ENCODE measurements at places on chromosomes 2 and 18.

DNA sequence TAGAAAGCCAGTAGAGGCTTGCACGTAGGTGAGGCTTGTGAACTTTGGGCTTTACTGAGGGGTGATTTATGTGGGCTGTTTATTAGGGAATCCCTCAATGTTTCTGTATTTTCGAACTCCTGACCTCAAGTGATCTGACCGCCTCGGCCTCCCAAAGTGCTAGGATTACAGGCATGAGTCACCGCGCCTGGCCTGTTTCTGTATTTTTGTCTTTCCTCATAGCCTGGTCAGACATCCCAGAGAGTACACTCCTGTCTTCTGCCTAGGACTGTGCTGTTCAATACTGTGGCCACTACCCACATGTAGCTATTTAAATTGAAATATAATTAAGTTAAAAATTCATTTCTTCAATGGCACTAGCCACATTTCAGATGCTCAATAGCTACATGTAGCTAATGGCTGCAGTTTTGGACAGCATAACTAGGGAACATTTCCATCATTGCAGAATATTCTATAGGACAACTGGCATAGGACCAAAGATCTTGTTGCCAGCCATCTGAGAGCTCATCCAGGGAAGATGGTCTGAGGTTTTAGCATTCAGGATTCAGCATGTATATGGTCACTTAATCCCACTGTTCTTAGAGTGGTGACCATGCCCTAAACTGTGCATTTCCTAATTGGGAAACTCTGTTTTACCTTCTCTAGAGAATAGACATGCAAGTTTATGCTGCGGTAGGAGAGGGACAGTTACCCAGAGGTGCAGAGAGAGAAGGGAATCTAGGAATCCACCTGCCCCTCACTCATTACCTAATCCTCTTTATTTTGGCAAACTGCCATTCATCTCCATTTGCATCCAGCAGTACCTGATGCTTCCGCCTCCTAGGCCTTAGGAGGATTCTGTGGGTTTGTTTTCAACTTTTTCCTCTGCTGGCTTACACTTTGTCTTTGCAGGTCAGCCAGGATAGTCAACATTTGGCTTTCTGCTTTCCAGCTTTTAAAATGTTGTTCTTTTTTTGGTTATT lies 64.4 kb downstream of the LCLAT1 start:
- no peak for DNase-seq

DNA sequence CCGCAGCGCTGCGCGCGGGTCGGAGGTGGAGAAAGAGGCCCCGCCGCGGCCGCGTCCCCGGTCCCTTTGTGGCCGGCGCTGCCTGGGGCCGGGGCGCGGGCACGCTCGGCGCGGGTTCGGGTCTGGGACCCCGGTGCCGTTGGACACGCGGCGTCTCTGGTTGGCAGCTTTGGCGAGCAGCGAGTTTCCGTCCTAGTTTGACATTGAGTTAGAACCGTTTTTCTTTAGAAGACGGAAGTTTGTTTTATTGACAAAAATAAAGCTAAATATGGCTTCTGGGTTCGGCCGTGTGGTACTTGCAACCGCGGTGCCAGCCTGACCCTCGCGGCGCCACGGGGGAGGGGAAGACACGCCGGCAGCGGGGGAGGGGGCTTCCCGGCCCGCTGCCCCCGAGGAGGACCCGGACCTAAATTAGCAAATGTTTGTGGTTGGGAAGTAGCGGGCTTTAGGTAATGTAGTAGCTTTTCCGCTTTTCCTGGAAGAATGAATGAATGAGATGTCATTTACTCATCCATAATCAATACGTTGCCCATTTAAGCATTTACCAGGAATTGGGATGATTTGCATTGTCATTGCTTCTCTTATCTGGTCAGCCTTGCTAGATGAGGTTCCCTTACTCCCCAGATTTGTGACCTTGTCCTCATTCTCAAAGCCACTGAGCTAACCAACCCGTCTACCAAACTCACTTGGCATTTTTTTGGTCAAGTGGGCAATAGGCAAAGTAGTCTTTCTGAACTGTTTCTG lies 530 bp downstream of the GALNT1 start:
- DNase-seq, result no peak

GRCh38 chr2:155972916-155973315 lies 359.6 kb downstream of the NR4A2 start:
- DNase-seq, result no peak

DNA sequence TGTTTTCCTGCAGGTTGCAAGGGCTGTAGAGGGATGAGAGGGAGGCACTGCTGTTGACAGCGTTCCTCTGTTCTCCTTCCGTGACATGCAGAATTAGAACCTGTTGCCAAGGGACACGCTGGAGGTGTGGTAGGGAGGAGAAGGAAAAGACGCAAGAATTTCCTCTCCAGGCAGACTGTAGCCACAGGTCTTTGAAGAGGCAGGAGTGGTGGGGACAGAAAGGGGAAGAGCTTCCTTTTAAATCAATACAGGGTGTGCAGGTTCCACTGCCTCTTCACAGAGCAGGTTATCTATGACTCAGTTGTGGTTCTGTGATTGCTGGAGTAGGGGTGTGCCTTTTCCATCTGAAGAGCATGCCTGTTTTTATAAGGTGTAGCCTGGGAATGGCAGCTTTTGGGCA lies 133.0 kb downstream of the WDSUB1 start:
- no peak for DNase-seq

GRCh38 chr18:35616664-35617423 lies 35.3 kb downstream of the GALNT1 start:
- peak; percentile 59 for DNase-seq

DNA sequence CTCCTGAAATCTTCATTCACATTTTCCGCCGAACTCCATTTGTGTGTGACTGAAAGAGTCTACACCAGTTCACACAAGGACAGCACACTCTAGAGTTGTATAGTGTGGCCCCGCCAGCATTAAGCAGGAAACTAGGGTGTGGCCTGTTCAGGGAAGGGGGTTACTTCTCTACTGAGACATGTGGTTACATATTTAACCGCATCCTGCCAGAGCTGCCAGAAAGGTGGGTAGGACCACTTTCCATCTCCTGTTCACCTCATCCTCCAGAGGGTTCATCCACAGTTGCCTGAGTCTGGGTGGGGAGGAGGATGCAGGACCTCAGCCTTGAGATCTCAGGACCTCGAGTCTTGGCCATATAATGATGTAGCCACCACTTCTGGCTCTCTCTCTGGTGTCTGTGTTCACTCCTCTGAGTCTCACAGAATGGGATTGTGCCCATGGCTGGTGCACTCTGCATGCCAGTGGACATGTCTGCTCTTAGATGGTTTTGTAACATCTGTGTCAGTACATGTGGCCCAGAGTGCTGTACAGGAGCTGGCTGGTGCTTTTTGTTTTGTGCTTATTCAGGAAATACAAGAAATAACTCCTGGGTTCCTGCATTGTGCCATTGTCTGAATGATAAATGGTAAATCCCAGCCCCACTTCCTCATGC lies 7.7 kb upstream of the SP140L start:
- DNase-seq, result no peak

- no peak for DNase-seq
These were observed 58.5 kb downstream of the FAM228A start for GRCh38 chr2:24233321-24233720.

GRCh38 chr2:193935114-193935513 lies 1721.9 kb upstream of the SLC39A10 start:
- DNase-seq, result no peak

GRCh38 chr2:179900655-179901054 lies 39.2 kb upstream of the ZNF385B start:
- DNase-seq, result peak; percentile 12

DNA sequence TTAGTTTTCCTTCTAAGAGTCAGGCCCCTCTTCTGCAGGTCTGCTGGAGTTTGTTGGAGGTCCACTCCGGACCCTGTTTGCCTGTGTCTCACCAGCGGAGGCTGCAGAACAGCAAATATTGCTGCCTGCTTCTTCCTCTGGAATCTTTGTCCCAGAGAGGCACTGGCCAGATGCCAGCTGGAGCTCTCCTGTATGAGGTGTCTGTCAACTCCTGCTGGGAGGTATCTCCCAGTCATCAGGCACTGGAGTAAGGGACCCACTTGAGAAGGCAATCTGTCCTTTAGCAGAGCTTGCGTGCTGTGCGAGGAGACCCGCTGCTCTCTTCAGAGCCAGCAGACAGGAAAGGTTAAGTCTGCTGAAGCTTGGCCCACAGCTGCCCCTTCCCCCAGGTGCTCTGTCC lies 4.8 kb downstream of the REG1B start:
- no peak for DNase-seq

DNA sequence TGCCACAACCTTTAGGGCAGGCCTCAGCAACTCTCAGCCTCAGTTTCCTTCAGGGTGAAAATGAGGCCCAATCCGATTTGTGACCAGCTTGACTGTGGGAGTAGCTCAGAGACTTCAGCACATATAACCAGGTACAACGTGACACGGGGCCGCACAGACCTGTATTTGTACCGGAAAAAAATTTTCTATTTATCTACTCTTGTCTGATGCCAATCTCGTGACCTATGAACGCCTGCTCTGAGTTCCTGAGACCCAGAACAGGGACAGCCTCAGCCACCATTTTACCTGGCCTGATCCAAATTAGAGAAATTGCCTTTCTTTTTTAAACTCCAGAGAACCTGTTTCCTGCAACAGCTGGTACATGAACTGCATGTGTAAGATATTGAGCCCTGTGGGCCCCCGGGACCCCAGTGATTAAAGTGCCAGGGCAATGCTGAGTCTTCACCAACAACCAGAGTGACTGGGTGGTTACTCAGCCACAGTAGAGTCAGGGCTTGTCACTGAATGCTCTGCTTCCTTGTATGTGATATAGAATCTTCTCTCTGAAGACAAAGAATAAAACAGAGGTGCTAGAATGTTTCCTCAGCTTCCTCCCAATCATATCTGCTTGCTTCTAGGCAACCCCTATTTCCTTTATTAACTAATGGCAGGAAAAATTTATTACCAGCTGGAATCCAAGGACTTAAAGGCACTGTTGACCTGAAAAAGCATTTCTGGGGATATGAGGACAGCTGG lies 47.8 kb upstream of the FZD7 start:
- DNase-seq, result no peak

- DNase-seq, result no peak
These were observed 77.9 kb downstream of the TSN start for GRCh38 chr2:121833358-121833723.

- no peak for DNase-seq
These were observed 29.0 kb upstream of the CATIP start for GRCh38 chr2:218327451-218328210.

- DNase-seq, result no peak
These were observed 611 bp upstream of the ITSN2 start for GRCh38 chr2:24360963-24361330.

GRCh38 chr2:207315131-207315530 lies 149.4 kb upstream of the KLF7 start:
- no peak for DNase-seq

GRCh38 chr2:32502941-32503340 lies 124.9 kb upstream of the TTC27 start:
- no peak for DNase-seq

DNA sequence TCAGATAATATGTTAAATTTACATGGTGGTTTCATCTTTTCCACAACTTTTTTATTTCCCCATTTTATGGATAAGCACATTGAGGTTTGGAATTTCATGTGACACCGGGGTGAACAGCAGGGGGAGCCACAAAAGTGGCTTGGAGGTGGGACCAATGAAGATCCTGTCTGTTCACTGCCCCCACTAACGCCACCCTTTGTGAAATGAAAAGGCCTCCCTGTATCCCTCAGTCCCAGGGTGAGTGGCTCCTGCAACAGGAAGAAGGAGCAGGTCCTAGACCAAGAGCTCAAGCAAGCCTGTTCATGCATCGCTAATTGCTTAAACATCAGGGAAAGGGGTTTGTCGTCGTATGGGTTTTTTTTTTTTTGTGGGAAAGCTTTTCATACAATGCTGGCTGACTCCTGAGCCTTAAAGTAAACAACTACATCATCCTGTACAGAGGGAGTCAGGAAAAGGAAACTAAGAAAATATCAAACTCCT lies 267.8 kb upstream of the EPAS1 start:
- DNase-seq, result no peak

- no peak for DNase-seq
These were observed 146.9 kb upstream of the TPO start for GRCh38 chr2:1266351-1266750.

GRCh38 chr2:31322371-31322770 lies 88.4 kb downstream of the EHD3 start:
- no peak for DNase-seq

DNA sequence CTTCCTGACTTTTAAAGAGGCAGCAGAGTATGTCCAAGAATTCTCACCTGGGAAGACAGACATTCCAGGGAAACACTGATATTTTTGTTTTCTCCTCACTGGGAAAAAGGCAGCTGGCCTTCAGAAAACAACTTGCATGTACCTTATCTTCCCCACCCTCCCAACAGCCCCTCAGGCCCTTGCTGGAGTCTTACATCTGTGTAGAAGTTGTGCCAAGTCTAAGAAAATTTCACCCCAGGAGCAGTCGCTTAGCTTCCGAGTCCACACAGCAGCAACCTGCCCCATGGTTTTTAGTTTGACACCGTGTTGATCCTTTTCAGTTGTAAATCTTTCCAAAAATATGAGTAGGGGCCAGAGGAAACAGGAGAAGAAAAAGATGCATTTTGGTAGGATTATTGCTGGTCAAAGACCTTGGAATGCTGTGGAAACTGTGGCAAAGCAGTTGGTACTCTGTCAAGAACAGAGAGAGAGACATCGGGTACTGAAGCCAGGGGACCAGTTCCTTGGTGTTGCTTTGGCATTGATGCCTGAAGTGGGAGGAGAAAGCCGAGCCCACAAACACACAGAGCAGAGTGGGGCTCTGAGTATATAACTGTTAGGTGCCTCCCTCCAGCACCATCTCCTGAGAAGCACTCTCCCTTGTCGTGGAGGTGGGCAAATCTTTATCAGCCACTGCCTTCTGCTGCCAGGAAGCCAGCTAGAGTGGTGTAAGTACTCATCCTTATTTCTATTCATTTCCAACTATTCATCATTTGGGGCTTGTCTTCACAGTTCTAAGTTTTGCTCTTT lies at the start of gene SLC14A1:
SLC14A1 (plus strand) TSS at position 615 of the 789 bp plus-strand sequence. CDS start 6,140 bp downstream, outside the sequence.
- no peak for DNase-seq

GRCh38 chr2:54597153-54597848 lies 126.2 kb upstream of the EML6 start:
- no peak for DNase-seq

DNA sequence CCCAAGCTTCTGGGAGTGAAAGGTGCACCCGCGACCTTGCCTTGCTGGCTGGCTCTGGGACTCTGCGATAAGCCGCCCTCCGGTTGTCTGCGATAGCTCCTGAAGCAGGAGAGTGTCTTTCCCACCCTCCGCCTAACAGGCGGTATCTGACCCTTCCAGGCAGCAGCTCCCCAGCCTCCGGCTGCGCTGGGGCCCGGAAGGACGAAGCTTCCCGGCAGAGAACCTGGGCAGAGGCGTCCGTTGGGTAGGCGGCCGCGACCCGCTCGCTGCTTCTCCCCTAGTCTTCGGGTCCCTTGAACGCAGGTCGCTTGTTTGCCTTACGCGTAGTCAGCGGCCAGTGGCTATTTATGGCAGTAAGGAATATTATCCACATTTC lies 446 bp upstream of the RHBDD1 start:
- DNase-seq, result no peak

DNA sequence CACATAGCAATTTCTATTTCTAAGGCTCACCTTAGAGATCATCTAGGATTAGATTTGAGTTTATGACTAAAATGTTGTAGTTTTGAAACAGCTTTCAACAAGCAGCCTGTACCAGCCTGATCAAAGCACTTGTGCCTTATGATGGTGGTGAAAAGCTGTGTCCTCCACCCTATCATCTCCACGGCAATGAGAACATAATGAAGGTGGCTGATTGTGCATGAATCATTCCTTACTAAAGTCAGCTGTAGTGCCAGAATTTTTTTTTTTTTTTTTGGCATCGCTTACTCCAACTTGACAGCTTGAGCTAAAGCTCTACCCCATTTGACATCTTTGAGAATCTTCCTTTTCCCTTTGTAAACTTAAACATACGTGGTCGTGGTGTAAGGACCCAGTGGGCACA lies 86.0 kb downstream of the DCC start:
- no peak for DNase-seq

- no peak for DNase-seq
These were observed 432.4 kb downstream of the DCDC2C start for GRCh38 chr2:4135765-4136164.
